Inflammatory macrophage treated with lipopolysaccharide for 4 hours (primary cell): ENCODE measurements at places on chromosomes 3 and 15.

GRCh38 chr3:46368569-46368968, 2.2 kb upstream of the CCR5 start:
- peak; percentile 96 for DNase-seq

DNA sequence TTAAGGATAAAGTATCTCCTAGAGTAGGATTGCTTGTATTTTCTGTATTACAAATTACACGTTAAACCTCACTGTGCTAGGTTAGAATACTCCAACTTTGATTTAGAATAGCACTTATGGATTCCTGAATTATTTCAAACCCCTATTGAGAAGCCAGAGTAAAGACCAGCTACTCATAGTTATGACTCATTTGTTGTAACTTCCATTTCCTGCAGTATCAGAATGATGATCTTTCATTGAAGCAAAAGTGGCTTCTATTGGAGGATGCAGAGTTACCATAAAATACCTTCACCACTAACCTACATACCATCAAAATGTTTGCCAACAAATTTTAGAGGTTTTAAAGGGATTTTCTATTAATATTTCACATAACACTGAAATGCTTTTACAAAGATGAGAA, 1322.7 kb upstream of the ALCAM start:
- DNase-seq = no peak

GRCh38 chr3:153275514-153275913, 113.5 kb downstream of the RAP2B start:
- DNase-seq = no peak

- DNase-seq = no peak
Observed at GRCh38 chr3:119553823-119554415, 5.5 kb downstream of the CD80 start.

DNA sequence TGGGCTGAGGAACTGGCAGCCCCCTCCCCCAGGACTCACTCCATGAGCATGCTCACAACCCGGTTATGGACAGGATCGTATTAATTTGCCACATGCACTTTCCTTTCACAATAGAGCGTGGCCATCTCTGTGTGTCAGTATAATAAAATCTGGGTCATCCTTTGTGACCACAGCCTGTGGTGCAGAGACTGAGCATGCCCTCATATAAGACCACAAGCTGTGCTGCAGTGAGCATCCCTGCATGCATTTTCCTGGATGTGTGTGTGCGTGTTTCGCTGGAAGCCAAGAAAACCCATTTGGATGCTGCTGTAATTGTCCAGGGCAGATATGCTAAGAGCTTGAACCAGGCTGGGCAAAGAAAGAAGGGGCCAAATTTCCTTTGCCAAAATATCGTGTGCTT, 39.7 kb downstream of the CYP11A1 start:
- no peak for DNase-seq

DNA sequence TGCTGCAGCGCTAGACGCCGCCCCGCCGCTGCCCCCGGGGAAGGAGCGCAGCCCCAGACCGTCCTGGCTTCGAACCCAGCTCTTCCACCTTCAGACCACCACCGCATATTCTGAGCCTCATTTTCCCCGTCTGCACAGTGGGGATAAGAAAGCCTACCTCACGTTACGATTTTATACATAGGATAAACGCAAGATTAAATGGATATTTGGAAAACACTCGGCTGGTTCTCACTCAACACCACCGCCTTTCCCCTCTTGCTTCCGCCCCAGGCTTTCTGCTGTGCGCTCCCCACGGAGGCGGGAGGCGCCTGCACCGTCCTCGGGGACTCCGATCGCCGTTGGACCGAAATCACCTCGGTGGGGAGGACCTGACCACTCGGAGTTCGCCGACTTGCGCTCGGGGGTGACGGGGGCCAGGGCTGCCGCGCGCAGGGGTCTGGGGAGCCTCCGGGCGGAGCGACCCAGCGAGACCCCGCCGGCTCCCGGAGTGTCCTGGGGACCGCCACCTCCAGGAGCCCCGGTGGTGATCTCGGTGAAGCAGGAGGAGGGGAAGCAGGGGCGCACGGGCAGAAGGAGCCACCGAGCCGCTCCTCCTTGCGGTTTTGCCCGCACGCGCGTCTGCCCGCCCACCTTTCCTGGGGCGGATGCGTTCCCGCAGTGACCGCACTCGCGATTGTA, 4.0 kb downstream of the FBXL22 start:
- DNase-seq = peak; percentile 24
